ENCODE measurements at places on chromosomes 1 and 21. TPM values are rescaled to one million over a fixed set of nuclear protein-coding genes. Genes with fewer than 3 reads are reported as not detected.
A peak's percentile ranks its signal among the peaks of the same experiment; 100 is the strongest.

LRRC71 gene
- total RNA-seq: not detected

DNA sequence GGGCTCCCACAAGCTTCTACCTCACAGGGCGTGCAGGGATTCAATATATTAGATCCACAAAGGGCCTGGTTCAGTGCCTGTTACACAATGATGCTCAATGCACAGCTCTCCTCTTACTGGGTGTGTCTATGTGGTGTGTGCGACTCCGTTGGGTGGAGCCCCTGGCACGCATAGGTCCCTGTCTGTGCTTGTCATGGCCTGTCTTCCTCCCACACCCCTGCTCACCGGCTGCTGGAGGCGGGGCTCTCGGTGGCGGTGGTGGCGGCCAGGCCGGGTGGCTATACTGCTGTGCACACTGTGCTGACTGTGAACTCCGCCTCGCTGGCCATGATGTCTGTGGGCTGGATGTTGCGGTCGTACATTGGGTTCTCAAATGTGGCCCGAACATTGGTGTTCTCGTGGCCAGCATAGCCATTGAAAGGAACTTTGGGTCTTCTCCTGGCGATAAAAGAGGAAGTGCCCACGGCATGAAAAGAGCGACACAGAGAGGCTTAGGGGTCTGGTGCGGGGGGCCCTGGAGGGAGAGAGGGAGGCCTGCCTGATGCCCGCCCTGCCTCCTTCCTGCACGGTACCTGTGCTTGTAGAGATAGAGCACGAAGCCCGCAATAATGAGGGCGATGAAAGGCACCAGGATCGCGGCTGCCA lies 46.9 kb downstream of the ZSCAN20 start:
- no peak for DNase-seq

- DNase-seq: no peak
Measured at GRCh38 chr1:33358114-33358794, 37.4 kb upstream of the A3GALT2 start.

- DNase-seq: no peak
Measured at GRCh38 chr1:223066415-223066814, 76.6 kb downstream of the TLR5 start.

- no peak for DNase-seq
Measured at GRCh38 chr1:119831027-119831426, 19.8 kb upstream of the REG4 start.

NPHP4 gene
- total RNA-seq: 4.7 TPM

DNA sequence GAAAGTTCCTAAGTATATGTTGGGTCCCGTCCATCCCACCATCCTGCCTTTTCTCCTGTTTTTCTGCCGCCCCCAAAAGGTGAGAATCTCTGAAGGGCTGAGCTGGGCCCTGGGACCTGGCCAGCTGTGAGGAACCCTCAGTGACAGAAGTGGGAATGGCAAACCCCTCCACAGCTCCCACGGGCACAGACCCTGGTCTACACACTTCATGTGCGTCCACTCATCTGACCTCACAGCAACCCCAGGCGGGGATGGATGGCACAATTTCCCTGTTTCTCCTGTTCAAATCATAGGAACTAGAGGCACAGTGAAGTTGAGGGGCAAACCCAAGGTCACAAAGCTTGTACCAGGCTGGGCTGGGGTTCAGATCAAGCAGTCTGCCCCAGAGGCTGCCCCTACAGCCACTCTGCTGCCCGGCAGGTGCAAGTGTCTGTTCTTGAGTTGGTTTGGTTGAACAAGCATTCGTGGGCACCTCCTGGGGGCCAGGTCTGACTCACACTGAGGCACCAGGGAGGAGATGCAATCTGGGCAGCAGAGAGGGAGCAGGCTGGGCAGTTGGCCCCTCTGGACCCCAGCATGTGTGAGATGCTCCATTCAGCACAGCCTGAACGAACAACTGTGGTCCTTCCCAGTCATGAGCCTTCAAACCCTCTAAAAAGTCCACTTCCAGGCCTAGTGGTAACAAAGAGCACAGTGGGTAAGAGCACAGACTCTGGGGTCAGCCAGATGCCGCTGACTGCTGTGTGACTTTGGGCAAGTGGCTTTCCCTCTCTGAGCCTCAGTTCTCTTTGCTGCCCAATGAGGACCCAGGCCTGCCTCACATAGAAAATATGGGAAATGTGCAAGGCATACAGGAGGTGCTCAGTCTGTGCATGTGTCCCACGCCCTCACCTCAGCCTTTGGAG lies 4.0 kb downstream of the EDN2 start:
- DNase-seq: no peak

GRCh38 chr1:188004849-188005248 lies 1176.1 kb downstream of the PLA2G4A start:
- no peak for DNase-seq

FLG2 gene
- total RNA-seq: not detected

DNA sequence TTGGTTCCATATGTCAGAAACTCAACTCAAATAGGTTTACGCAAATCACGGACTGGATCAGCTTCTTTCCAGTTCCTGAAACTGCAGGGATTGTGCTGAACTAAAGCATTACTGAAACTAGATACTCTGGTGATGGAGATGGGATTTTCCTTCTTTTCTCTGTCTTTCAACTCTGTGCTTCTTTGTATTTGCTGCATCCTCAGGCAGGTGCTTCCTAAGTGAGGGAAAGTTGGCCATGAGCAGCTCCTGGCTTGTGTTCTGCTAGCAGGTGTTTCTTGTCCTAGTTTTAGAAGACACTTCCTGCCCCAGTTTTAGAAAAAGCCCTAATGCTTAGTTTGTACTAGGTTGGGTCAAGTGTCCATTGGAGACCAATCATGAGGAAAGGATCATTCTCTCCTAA lies 86.7 kb upstream of the USP24 start:
- no peak for DNase-seq

DNA sequence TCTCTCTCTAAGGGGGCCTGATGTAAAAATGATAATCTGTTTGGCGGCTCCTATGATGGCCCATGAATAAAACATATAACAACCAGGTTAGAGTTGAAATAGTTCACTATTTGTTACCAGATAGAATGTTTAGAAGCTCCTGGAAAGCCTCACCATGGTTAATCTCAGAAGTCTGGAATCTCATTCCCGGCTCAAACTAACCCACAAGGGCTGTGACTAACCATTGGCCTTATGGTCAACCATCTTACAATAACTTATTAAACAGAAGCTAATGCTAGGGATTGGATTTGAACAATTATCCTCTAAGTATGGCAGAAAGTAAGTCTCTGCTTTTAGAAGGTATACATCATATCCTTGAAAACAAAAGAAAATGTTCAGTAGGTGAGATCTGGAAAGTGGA lies 134.1 kb upstream of the ADGRL2 start:
- no peak for DNase-seq

DNA sequence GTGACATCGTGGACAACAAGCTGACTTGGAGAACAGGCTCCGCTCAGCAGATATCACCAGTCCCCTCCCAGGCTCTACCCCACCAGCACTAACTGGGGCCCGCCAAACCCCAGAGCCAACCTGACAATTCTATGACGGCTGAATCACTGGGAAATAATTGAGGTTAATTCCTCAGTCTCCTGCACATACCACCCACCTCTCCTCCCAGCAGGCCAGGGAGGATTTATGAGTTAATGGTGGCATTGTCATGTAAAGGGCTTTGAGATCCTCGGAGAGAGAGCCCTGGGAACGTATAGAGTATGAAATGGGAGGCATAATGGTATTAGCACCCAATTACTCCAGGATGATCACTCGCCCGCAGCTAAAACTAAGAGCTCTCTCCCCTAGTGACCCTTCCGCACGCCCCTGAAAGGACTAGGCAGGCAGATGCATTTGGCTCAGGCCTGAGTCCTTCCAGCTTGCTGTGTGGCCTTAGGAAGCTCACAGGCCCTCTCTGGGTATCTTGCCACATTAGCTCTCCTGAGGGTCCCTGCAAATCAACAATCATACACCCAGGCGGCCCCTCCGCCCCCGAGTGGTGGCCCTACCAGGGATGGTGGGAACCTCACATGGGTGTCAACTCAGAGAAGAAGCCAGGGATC lies 27.3 kb upstream of the PAX7 start:
- no peak for DNase-seq

GRCh38 chr1:210915890-210916507 lies 217.9 kb downstream of the KCNH1 start:
- DNase-seq: peak; percentile 82

OR2L5 gene
- total RNA-seq: not detected

CDA gene
- not detected for total RNA-seq

DNA sequence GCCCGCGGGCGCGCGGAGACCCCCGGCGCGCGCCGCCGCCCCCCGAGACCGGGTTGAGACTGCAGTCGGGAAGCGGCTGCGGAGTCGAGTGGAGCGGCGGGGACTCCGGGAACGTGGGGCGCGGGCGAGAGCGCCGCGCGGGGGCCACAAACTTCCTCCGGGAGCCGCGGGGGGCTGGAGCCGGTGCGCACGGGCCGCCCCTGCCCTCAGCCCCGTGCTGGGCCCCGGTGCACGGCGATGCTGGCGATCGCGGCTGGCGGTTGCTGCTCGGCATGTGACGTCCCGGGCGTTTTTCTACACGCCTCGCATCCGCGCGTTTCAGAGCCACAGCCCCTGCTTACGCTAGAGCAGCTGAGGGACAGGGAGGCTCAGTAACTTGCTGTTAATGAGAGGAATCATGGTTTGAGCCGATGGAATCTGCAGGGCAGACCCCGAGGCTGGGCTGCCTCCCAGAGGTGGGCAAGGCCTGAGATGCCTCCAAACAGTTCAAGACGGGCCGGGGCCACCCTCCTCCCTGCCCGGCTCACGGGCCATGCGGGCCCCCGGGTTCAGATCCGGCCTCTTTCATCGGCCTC lies 520 bp downstream of the TMEM201 start:
- peak; percentile 31 for DNase-seq

DNA sequence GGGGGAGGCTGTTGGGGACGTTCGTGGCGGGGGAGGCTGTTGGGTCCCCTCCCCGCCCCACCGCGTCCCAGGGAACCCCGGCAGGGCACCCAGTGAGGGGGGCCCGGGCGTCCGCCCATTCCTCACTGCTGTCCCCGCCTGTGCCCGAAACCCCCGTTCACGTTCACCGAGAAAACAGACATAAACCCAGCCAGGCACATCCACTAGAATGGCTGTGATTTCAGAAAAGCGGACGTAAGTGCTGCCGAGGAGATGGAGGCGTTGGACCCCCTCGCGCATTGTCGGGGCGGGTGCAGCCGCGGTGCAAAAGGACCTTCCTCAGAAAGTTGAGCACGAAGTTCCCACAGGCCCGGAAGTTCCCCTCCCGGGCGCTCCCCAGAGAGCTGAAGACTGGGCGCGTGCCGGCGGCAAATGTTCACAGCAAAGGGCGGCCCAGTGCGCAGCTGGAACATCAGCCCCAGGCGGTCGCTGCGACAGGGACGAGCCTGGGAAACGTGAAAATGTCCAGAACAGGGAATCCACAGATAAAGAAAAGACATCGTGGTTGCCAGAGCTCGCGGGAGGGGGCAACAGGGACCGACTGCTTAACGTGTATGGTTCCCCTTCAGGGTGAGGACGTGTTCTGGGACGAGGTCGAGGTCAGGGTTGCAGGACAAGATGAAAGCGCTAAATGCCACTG lies 18.5 kb upstream of the SAMD11 start:
- DNase-seq: no peak

DNA sequence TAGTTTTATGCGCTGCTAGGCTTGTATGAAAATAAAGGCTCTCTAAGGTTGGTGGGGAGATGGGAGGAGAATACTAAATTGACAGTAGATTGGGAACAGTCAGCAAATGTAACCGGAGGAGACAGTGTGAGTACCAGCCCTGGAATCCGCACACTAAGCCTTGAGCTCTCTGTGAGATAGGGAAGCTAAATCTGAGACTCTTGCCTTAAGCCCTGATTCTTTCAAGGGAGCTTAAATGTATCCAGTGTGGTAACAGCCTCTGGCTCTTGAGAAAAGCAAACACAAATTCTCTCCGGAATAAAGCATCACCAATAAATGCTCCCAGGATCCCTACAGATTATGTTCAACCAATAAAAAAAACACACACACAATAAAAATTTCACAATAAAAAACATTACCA lies 33.0 kb upstream of the PDPN start:
- DNase-seq: no peak

DNA sequence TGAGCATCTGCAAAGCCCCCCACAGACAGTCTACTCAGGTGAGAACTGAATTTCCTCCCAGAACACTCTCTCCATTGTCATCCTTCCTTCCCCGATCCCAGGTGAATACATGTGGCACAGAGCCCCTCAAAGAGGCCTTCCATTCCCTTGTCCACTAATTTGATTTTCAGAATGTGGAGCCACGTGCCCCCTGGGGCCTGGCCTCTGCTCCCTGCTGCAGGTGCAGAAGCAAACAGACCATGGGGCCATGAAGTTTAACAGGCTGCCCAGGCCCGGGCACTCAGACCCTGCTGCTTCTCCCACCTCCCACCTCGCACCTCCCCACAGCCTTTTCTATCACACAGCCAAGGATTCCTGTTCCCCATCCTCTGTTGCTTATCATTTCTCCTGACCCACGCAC lies 243.8 kb upstream of the RAB4A start:
- DNase-seq: no peak

GRCh38 chr1:95116580-95117206 lies 462 bp upstream of the TLCD4 start:
- peak; percentile 35 for DNase-seq

DNA sequence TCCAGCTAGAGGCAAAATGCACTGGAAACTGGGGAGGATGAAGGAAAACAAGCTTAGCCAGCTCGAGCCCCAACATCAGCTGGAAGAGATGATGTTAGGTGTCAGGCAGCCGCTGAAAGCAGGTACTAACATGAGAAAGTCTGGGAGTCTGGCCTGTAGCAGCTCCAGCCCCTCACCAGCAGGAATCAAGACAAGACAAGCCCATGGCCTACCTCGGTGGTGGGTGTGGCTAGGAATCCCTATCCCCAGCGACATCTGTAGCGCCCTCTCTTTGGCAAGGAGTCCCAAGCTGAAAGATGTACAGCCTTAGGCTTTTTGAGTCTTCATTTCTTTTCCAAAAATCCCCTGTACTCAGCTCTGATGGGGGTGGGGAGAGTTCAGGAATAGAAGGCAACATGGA lies 2.6 kb downstream of the DLGAP3 start:
- DNase-seq: no peak

DNA sequence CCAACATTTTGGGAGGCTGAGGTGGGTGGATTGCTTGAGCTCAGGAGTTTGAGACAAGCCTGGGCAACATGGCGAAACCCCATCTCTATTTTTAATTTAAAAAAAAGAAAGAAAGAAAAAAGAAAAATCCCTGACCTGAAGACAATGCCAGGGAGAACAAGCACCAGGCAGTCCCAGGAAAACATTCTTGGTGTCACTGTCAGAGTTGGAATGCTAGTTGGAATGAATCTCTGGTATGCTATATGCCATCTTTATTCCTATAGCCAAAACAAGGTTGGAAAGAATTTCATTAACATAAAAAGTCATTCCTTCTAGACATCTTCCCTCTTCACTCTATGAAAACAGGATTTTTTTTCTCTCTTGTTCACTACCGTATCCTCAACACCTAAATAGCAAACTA lies 2.8 kb downstream of the DNAJC8 start:
- DNase-seq: no peak

- no peak for DNase-seq
Measured at GRCh38 chr1:161044535-161044907, 1.3 kb downstream of the USF1 start.

- DNase-seq: no peak
Measured at GRCh38 chr1:219215477-219215876, 41.8 kb downstream of the LYPLAL1 start.

Measured in LHCN-M2 (cell line).